ENCODE measurements at places on chromosomes 7 and 10.

DNA sequence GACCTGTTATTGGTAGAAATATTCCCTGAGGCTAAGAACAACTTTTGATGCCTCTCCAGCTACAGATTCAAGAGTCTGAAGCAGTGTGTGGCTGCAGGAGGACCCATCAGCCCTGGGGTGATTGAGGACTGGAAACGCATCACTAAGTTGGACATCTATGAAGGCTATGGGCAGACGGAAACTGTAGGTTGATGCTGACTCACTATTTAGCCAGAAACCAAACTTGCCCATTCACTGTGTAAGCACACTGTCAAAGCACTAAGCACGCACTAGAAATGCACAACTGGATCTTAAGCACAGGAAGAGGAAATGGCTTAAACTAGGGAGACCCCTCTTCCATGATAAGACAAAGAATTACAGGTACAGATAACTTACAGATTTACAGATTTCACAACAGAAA is 20.8 kb downstream of the ACSM6 start:
- no peak for DNase-seq

GRCh38 chr10:18738835-18739234 is 79.6 kb downstream of the ARL5B start:
- DNase-seq: no peak

DNA sequence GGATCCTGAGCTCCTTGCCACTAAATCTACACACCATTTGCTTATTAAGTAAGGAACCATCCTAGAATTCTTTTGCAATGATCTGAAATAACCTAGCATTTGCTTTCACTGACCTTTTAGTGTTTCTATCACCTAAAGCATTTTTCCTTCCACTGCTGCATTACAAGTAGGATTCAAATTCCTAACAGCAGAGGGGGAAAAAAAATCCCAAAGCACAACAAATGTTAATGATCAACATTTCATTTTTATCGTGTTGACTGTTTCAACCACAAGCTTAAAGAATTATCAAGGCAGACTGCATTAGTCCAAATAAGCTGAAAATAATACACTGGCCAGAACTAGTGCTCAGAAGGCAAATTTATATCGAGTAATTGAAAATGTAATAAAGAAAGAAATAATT is 174.7 kb upstream of the TCF7L2 start:
- DNase-seq: no peak

DNA sequence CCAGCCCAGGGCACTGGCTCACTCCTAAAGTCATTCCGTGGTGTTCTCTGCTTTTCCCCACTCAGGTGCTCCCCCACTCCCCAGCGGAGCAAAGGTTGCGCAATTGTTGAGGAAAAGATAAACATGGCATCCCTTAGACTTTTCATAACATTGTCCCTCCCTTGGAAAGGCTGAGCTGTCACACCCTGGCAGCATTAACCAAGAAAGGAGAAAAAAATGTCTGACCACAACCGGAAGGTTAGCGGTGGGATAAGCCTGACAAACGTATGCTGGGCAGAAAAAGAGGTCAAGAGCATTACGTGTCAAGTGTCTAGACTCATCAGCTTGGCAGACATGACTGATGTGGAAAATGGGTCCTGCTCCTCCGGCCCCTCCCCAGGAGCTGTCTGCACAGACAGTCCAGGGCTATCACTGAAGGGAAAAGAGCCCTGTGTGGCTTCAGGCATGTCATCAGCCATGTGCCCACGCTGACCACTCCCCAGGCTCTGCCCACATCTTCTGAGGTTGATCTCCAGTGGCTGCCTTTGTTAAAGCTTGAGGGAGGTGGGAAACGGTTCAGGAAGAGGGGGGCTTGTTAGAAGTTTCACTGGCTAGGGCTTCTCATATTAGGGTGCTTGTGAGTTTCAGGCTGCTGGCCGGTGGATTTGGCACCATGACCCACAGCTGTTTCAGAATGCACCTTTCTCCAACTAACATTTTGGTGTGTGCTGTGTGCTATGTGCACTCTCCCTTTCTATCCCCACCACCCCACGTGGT is 30.1 kb downstream of the BTBD16 start:
- no peak for DNase-seq

- no peak for DNase-seq
Measured at GRCh38 chr10:3907514-3907913, 122.5 kb upstream of the KLF6 start.

DNA sequence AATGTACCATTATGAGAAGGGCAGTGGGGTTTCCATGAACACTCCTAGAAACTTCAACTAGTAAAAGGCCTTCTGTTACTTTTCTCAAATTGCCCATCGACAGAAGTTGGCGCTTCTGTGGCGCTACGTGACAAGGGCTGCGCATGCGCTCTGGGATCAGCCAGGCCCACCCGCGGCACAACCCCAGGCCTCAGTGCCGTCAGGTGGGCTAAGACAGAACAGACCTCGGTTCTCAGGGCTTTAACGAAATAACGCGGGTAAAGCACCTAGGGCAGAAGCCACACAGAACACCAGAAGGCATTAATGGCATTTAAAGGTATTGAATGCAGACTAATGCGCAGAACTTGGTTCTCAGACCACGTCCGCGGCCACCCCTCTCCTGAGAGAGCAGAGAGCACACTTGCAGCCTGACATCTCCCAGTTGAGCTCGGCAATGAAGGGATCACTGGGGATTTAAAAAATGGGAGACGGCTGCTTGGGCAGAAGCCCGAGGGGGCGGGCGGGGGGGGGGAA is 67.6 kb upstream of the CTNNA3 start:
- peak; percentile 77 for DNase-seq

DNA sequence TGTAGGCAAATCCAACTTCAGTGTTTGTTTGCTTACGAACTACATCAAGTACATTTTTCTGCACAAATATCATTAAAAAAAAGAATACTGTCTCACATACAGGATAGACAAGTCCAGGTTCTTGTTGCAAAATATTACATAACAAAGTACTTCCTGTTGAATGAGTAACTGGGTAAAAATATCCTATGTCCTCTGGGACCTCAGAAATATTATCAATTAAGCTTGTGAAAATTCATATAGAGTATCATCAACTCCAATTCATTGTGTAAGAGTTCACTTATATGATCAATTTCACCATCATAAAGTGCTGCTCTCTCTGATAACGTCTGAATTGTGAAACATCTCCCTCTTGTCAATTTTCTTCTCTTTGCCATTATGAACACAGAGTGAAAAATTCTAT is 22.6 kb downstream of the HERC4 start:
- DNase-seq: no peak

DNA sequence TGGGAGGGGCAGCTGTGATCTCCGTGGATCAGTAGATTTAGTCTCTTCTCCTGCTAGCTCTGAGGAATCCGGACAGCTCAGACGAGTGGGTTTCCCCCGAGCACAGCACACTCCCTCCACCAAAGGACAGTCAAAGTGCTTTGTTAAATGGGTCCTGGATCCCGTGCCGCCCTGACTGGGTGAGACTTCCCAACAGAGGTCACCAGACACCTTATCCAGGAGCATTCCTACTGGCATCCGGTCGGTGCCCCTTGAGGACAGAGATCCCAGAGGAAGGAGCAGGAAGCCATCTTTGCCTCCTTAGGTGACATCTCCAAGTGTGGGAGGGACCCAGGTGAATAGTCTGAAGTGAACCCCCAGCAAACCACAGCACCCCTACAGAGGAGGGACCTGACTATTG is 1148.9 kb downstream of the CNTNAP2 start:
- DNase-seq: no peak

- no peak for DNase-seq
Measured at GRCh38 chr10:125011171-125011925, 69.4 kb downstream of the ZRANB1 start.

DNA sequence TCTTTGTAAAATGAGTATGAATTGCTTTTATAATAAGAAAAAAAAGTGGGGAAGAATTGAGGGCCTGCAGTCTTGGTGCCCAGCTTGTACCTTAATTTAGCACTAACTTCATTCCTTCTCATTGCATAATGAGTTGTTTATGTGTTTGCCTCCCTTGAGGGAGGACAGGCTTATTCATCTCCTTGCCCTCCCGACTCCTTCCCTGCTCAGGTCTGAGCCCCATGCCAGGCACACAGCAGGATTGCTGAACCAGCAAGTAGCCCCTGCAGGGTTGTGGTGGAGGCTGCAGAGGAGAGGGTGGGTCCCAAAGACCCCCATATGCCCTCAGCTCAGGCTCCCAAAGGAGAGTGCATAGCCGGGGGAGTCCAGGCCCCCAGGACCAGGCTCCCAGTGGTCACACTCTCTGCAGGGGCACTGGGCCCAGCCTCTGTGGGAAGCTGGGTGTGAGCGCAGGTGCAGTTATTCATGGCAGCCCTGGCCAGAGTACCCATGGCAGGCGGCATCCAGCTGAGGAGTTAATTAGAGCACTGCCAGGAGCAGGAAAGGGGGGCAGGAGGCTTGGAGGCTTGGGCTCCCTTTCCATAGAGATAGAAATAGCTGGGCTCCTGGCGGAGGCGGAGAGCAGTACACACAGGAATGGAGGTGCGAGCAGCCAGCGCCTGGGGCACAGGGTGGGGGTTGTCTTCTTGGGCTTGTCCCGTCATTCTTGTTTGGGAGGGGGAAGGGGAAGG is 28.2 kb upstream of the GOLGA7B start:
- no peak for DNase-seq
